ENCODE measurements at places on chromosomes 2 and 18. TPM values are rescaled to one million over a fixed set of nuclear protein-coding genes. Genes with fewer than 3 reads are reported as not detected.

The STON1 gene
- 1.4 TPM for total RNA-seq

The MTHFD2 gene
- 116 TPM for total RNA-seq

The CIB4 gene
- total RNA-seq, result not detected

The SMC6 gene
- total RNA-seq, result 30.6 TPM

The LYPD1 gene
- total RNA-seq, result not detected

The AMER3 gene
- total RNA-seq, result not detected

The TEX44 gene
- not detected for total RNA-seq

The RAX gene
- total RNA-seq, result not detected

The CHAC2 gene
- total RNA-seq, result 8.1 TPM

The B4GALT6 gene
- total RNA-seq, result 0.86 TPM

The SCN7A gene
- total RNA-seq, result not detected

The AOX1 gene
- 0.10 TPM for total RNA-seq

The HOXD8 gene
- not detected for total RNA-seq

The C1GALT1C1L gene
- not detected for total RNA-seq

The CRYBA2 gene
- total RNA-seq, result not detected

The ODC1 gene
- total RNA-seq, result 36.7 TPM

The SPEG gene
- 1.7 TPM for total RNA-seq

The FAM237A gene
- total RNA-seq, result not detected

The TSHZ1 gene
- 21.1 TPM for total RNA-seq

The CSRNP3 gene
- not detected for total RNA-seq

The SRD5A2 gene
- not detected for total RNA-seq

The STPG4 gene
- total RNA-seq, result 0.34 TPM

The CD226 gene
- total RNA-seq, result 65.4 TPM

The CD207 gene
- total RNA-seq, result not detected

The C1QL2 gene
- not detected for total RNA-seq

The LRP2 gene
- 0.02 TPM for total RNA-seq

The TUBA3E gene
- not detected for total RNA-seq

The ELOA2 gene
- total RNA-seq, result not detected

The SNRPD1 gene
- total RNA-seq, result 79.0 TPM

The PKDCC gene
- total RNA-seq, result not detected

The TMEM169 gene
- 3.0 TPM for total RNA-seq

The AKAIN1 gene
- not detected for total RNA-seq

The TOGARAM2 gene
- 4.6 TPM for total RNA-seq

The ALLC gene
- not detected for total RNA-seq

The ANKRD62 gene
- total RNA-seq, result not detected

The RAD51AP2 gene
- not detected for total RNA-seq
